T-helper 2 cell (primary cell): ENCODE measurements at places on chromosomes 7 and 10.

- no peak for DNase-seq
These were observed 41.1 kb upstream of the TMEM72 start for GRCh38 chr10:44870031-44870430.

DNA sequence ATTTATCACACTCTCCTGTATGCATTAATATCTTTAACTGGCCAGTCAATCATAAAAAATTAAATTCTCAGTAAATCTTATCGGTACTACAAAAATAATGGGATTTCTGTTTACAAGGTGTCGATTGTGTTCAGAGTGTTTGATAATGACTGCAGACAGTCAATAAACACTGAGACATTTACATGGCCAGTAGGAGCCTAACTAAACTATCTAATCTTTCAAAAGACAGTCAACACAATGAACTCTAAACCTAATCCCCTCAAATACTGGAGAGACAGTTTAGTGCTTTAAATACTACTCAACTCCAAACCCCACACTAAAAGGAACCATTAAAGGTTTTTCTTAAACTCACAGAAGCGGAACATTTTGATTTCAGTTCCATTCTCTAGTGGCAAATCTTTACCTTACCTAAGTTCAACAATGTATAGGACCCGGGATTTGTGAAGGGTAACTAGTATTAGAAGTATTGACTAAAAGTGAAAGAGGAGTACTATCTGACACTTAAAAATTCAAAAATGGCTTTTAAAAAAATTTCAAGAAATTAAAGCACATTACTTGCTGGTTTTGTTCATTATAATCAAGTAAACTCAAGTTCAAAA lies 37.3 kb upstream of the EXOC6 start:
- no peak for DNase-seq

- DNase-seq: no peak
These were observed 125.5 kb downstream of the PTPN20 start for GRCh38 chr10:47036771-47037170.

- no peak for DNase-seq
These were observed 427.8 kb downstream of the ARL4A start for GRCh38 chr7:13115157-13115772.

- DNase-seq: no peak
These were observed 70.0 kb downstream of the CAMK1D start for GRCh38 chr10:12419262-12419847.

GRCh38 chr7:43535031-43535451 lies 47.9 kb upstream of the STK17A start:
- DNase-seq: no peak

- peak; percentile 42 for DNase-seq
These were observed 184.0 kb upstream of the ADO start for GRCh38 chr10:62620491-62620890.

GRCh38 chr7:1130021-1130990 lies 29.7 kb downstream of the ZFAND2A start:
- no peak for DNase-seq

- no peak for DNase-seq
These were observed 88.0 kb upstream of the TNS3 start for GRCh38 chr7:47669901-47670384.

DNA sequence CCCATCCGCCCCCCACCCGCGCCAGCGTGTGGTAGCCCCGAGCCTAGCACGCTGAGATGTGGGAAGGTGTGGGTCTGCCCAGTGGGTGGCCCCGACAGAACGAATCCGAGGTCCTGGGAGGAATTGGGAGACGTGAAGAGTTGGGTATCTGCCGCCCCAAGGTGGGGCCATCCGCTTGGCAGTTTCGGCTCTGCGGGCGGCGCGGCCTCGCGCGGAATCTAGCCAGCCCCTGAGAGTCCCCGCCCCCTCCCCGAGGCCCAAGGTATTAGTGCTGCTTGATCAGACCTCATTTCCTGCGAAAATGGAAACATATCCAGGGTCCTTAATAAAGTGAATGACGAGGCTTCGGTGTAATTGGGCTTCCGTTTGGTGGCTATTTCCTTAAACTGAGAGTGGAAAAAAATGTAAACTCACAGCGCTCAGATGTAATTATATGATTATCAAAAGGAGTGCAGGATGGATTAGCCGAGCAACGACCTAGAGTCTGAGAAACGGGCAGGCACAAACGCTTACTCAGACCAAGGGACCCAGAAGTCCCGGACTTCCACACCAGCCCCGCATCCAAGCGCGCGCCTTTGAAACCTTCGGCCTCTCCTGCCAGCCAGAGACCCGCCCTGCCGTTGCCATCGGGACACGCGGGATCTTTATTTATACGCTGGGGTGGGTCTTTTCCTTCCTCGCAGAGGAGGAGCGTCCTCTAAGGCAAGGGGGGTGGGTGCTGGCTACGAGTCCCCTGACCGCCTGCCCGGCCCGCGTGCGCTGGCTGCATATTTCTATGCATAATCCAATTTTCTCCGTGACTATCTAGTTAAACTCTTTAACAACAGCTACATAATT lies 12.8 kb downstream of the LBX1 start:
- DNase-seq: no peak

GRCh38 chr7:83359108-83359507 lies 196.4 kb upstream of the PCLO start:
- no peak for DNase-seq

DNA sequence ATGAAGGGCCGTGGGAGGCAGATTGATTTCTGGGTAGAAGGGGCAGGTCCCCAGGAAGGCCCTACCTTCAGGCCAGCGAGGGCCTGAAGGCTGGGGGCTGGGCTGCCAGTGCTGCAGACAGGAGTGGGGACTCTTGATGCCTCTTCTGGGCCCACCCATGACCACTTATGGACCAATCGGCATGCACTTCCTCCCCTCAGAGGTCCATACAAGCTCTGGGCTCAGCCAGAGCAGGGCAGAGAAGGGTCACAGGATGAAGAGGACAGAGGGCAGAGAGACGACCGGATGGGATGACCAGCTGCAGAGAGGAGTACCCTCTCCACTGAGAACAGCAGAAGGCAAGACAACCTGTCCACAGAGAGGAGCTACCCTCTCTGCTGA lies 120.1 kb downstream of the DYNC2I1 start:
- peak; percentile 31 for DNase-seq

- no peak for DNase-seq
These were observed 197.0 kb downstream of the STK31 start for GRCh38 chr7:23907012-23907411.

DNA sequence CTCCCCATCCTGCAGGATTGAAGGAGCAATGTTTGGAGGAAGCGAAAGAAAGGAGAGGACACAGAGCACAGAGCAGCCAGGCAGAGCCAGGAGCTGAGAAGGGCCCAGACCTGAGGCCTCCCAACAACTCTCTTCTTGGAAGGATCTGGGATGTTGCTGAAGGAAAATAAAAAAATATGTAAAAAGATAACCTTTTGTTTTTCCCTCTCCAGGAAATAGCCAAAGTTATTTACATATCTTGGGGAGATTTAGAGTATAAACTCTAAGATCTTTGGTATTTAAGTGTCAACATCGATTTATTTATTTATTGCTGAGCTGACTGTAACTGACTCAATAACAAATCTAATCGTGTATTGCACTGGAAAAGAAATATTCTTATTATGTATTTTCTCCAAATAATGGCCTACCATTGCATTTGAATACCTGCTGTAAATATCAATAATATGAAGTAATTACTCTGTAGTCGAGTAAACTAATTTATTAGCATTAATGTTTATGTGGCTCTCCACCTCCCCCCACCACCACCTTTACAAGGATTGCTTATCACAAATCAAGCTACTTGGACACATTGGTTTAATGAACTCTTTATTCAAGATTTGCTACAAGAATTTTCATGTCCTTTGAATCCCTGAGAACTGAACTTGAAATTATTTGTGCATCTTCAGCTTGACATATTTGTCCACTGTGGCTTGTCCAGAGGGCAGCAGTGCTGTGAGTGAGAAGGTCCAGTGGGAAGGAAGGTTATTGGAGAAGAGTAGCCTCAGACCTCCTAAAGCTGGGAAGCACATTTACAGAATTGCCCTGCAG lies 1.8 kb upstream of the HOXA11 start:
- DNase-seq: no peak

GRCh38 chr10:57188846-57189245 lies 827.8 kb upstream of the ZWINT start:
- DNase-seq: no peak

GRCh38 chr10:120684226-120684625 lies 166.9 kb upstream of the WDR11 start:
- DNase-seq: no peak

- DNase-seq: no peak
These were observed 144.6 kb upstream of the AOAH start for GRCh38 chr7:36868727-36869411.

GRCh38 chr10:103692952-103693811 lies 162.2 kb downstream of the SH3PXD2A start:
- DNase-seq: peak; percentile 22

- DNase-seq: no peak
These were observed 142.1 kb downstream of the CDK14 start for GRCh38 chr7:90738249-90738648.

DNA sequence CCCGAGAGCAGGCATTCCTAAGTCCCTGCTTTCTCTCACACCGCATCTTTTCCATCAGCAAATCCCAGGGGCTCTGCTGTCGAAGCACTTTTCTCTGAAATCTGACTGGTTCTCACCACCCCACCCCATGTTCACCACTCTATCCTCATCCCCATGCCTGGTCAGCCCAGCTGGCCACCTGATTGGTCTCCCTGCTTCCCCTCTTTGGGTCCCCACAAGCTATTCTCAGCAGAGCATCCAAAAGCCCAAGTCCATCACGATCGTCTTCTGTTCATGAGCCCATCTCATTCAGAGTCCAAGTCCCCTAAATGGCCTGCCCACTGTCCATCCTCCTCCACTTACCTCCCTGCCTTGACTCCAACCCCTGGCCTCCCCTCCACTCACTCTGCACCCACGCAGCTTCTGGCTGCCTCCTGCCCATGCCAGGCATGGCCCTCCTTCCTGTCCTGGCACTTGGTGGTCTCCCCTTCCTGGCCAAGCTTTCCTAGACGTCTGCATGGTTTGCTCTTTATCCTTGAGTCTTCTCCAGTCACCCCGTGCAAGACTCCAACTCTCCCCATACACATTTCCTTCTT lies 1.6 kb upstream of the PPP2R2D start:
- DNase-seq: no peak

- DNase-seq: no peak
These were observed 5.1 kb upstream of the ITGB1 start for GRCh38 chr10:32963096-32963495.

- DNase-seq: no peak
These were observed 57.5 kb upstream of the MEOX2 start for GRCh38 chr7:15743926-15744480.

DNA sequence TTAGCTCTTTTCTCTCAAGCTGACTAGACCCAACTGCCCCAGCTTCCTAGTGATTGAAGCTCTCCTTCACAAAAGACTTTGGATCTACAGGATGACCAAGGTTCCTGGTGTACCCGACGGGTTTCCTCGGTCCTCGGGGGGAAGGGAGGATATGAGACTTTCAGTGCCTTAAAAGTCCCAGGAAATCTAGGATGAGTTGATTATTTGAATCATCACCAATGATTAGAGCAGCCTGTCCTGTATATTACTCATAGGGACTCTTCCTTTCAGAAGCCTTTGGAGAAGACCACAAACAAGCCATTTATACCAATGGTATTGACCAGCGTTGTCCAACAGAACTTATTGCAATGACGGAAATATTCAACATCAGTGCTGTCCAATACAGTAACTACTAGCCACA lies 6.1 kb upstream of the ACTA2 start:
- no peak for DNase-seq

GRCh38 chr7:133709036-133709880 lies 417.9 kb upstream of the LRGUK start:
- DNase-seq: no peak

DNA sequence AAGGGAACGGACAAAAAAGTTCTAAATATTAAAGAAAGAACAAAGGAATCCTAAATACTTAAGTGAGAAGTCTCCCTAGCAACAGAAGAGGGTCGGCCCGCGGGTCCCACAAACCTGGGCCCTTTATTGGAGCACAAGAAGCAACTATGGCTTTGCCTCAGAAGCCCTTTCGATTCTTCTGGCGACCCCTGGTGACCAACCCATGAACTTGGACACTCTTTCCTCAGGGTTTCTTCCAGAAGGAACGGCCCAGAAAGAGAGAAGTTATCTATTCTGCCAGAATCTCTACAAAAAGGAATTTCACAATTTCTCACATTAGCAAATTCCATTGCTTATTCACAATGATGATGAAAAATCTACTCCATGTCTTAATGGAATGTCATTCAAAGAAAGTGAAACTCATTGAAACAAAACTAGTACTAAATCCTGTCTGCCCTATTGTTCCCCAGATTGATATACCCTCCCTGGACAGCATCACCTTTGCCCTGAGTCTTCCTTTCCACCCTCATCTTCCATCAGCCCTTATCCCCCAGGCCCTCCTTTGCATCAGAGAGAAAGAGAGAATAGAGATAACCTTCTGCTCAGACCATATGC lies 43.7 kb downstream of the CPVL start:
- DNase-seq: no peak
